ENCODE measurements at places on chromosomes 5 and 9.

- DNase-seq = no peak
Observed at GRCh38 chr5:136420168-136420898, 55.0 kb upstream of the TRPC7 start.

GRCh38 chr9:135608999-135609317, 30.4 kb downstream of the GLT6D1 start:
- DNase-seq = no peak

- DNase-seq = no peak
Observed at GRCh38 chr5:90696153-90696552, 137.6 kb downstream of the ADGRV1 start.

- no peak for DNase-seq
Observed at GRCh38 chr5:96320797-96321196, 112.3 kb downstream of the PCSK1 start.

- DNase-seq = no peak
Observed at GRCh38 chr9:97944612-97945011, 6.6 kb upstream of the HEMGN start.

DNA sequence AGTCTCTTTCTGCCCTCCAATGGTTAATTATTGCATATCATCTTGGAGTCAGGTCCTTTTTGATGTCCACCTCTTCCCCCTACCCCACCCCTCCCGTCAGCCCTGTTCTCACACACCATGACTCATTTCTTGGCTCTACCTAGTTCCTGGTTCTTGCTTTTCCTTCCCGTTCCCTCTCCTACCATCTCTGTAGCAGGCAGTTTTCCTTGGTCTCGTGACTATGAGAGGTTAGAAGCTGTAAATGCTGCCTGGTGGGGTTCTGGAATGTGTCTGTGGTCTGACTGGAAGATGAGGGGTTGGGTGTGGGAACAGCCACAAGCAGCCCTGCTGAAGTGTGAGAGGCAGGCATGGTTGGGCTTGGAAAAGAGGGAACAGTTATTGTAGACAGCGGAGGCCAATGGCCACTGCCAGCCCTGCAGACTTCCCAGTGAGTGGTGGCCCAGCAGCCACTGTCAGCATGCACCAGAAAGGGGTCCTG, 18.2 kb downstream of the SLC22A5 start:
- no peak for DNase-seq

DNA sequence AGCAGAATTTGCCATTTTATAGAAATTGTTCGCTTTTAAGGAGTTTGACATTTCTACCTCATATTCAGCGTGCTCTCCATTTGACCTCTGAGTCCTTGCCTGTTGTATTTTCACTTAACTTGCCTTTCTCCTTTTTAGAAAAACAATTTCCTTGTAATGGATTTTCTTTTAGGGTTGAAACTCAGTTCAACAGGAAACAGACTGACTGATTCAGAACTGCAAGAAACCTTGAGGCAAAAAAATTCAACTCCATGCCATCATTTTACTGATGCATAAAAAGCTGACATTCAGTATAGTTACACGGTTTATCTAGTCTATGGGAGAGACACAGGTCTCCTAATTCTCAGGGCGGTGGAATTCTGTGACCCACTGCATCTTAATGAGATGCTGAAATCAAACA, 59.8 kb downstream of the MRPS30 start:
- no peak for DNase-seq

DNA sequence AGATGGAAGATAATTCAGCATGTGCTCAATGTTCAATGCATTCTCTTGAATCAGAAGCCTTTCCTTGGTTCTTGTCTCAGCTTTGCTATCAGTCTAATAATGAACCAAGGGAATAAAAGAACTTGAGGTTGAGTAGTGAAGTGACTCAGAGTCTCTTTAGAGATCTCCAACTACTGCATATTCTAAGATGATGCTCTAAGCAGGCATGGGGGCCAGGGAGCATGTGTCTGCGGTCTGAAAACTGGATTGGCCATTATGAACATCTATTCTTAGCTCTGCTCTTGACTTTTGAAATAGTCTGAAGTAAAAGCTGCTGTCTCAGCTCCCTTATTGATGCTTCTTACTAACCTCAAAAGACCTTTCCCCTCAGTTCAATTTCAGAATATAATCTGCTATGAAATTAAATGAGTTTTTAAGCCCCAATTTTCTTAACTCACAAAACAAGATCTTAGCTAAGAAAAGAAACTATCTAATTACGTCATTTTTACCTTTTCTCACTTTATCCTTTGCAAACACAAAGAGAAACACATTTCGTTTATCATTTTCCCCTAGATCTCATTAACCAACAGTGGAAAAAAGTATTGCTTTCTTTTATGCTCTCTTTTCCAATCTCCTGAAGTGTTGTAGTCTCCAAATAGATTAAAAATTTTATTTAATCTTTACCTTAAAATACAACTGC, 44.8 kb downstream of the PLCXD3 start:
- DNase-seq = no peak

DNA sequence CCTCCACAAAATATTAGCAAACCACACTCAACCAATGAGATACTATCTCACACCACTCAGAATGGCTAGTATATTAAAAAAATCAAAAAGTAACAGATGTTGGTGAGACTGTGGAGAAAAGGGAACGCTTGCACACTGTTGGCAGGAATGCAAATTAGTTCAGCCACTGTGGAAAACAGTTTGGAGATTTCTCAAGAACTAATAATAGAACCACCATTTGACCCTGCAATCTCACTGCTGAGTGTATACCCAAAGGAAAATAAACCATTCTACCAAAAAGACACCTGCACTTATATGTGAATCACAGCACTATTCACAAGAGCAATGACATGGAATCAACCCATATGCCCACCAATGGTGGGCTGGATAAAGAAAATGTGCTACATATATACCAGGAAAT, 393.5 kb downstream of the PDE4D start:
- DNase-seq = no peak
